Omental fat pad (tissue), 4 donors: ENCODE measurements at places on chromosomes 16 and 17.

- DNase-seq, result no peak
These were observed 130.2 kb downstream of the MYO1D start for GRCh38 chr17:32746698-32747097.

GRCh38 chr16:71917900-71918299 is 22.6 kb downstream of the IST1 start:
- no peak for DNase-seq

GRCh38 chr17:49822829-49823228 is 25.0 kb downstream of the TAC4 start:
- DNase-seq, result no peak

DNA sequence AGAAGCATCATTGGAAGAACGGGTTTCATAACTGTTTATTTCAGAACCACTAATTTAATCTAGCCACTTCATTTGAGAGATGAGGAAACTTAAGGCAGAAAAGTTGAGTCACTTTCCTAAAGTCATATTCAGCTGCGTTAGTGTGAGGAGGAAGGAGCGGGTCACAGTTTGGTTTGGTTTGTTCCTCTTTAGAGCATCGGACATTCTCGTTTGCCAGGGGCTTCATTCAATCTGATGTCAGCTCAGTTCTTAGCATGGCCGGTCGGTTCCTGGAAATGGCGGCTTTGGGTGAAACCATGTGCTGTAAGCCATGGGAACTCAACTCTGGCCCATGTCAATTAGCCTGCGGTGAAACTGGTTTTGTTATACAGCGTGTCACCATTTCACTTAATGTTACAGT is 186.5 kb downstream of the LGALS9B start:
- no peak for DNase-seq

DNA sequence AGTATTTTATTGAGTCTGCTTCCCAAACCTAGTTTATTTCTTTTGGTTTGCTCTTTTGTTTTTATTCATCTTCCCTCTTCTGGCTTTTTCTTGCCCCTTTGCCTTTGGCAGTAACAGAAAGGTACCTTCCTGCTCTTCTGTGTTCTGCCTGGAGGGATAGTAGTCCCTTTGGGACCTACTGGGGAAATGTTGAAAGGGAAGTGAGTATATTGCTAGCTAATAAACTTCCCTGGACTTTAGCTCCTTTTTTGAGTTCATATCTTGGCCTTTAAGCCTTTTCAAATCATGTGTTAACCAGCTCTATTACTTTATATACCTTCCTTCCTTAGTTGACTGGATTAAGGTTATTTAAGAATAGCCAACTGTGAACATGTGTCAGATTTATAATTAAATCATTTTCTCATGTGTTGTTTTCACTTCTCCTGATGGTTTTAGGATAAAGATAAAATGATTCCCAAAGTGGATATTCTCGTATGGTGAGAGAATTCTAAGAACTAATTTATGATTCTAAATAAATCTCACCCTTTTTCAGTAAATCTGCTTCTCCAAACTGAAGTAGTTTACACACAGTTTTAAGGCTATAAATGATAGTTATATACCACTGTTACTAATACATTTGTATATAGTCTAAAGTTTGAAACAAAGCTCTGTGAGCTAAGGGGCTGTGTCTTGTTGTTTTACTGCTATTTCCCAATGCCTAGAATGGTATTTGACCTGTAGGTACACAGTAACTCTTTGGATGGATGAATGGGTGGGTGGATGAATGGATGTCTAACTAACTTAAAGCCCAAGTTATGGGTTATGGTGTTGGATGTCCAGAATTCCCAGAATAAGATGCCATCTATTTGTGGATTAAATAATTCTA is 45.7 kb downstream of the OMG start:
- DNase-seq, result no peak

DNA sequence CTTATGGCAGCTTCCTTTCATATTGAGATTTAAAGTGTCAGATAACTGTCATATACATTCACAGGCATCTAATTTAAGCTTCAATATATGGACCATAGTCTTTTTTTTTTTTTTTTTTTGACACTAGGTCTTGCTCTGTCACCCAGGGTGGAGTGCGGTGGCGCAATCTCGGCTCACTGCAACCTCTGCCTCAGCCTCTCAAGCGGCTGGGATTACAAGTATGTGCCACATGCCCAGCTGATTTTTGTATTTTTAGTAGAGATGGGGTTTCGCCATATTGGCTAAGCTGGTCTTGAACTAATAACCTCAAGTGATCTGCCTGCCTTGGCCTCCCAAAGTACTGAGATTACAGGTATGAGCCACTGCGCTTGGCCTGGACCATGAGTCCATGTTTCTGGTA is 13.6 kb downstream of the CEP95 start:
- DNase-seq, result no peak

GRCh38 chr17:72946156-72946555 is 146.3 kb downstream of the SLC39A11 start:
- DNase-seq, result no peak

- DNase-seq, result no peak
These were observed 30.3 kb upstream of the CDH15 start for GRCh38 chr16:89140981-89141883.

DNA sequence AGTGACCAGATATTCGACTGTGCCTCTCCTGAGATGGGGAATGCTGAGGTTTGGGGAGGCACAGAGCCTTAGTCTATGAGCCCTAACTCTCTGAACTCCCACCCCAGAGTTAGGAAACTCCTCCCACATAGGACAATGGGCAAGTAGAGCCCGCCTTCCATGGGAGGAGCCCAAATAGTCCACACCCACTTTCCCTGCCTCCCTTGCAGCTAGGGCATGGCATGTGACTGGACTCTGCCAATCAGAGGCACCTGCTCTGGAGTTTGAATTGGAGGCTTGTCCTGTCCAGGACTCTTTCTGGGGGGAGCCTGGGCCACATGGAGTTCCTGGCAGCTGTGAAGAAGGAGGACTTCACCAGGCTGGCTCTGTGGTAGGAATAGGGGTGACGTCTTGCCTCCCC is 48.4 kb downstream of the SOCS1 start:
- DNase-seq, result no peak
